MV-4-11 (cell line): ENCODE measurements at places on chromosomes 2 and 18.
A peak's percentile ranks its signal among the peaks of the same experiment; 100 is the strongest.

GRCh38 chr2:75960472-75961009, 249.8 kb upstream of the GCFC2 start:
- no peak for DNase-seq

- no peak for DNase-seq
Measured at GRCh38 chr2:149877074-149877473, 289.5 kb upstream of the MMADHC start.

DNA sequence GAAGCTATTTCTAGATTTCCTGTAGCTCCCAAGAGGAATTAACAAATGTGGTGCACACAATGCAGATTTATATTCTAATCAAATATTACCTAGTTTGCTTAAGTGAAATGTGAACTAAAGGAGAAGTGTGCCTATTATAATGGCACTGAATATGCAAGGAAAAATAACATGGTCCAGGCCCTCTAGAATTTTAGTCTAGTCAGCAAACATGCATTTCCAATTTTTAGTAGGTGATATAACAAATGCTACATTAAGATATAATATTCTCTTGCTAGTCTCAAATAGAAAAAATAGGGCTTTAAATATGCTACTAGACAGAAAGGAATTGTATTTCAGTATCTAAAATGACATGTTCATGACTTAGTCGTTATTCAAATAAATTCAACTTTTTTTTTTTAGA, 689.5 kb downstream of the TMEM182 start:
- DNase-seq = no peak

DNA sequence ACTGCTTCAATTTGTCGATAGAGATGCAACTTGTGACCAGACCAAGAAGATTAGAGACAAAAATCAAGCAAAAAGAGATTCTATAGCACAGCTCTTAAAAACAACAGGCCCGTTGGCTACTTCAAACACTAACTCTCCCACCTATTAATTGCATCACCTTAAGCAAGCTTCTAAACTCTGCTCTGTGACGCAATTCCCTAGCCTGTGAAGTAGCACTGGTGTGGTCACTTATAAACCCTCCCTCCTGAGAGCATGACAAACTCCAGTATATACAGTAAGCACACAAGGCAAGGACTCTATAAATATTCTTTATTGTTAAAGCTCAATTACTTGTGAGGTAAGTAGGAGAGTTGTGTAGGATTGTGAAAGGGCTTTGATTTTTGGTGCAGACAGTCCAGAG, 72.3 kb downstream of the CMPK2 start:
- peak; percentile 13 for DNase-seq

- DNase-seq = no peak
Measured at GRCh38 chr2:132998221-132998620, 328.2 kb upstream of the LYPD1 start.

DNA sequence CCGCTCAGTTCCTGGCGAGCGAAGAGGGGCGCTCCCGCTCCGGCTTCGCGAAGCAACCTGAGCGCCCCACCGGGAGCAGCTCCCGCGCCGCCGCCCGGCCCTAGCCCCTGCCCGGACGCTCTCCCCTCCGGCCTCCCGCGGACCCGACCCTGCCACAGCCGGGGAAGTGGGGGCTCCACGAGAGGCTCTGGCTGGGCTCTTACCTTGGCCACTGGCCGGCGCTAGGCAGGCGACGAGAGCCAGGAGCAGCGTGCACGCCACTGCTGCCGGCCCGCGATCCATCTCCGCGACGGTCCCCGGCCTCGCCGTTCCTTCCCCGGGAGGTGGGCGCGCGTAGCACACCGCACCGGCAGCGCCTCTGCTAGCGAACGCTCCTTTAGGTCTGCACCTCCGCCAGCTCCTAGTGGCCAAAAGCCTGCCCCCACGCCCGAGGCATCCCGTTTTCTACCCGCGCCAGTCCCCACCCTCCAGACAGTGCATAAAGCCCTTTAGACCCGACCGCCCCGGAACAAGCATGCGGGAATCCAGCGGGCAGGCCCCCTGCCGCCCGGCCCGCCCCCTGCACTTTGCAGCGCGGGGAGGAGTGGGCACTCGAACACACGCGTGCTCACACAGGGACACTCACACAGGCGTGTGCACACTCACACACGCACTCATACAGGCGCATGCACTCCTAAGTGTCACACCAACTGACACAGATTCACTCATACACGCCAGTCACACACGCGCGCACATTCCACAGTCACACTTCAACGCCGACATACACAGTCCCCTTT, at the start of gene LRP2:
TSS of gene LRP2 (minus strand) at position 417 of the 776 bp plus-strand sequence. CDS start at position 282, 135 bp downstream.
- no peak for DNase-seq

- peak; percentile 96 for DNase-seq
Measured at GRCh38 chr2:112793449-112793978, 9.2 kb upstream of the IL1A start.

GRCh38 chr2:10709290-10709939, 12.0 kb upstream of the ATP6V1C2 start:
- DNase-seq = no peak

DNA sequence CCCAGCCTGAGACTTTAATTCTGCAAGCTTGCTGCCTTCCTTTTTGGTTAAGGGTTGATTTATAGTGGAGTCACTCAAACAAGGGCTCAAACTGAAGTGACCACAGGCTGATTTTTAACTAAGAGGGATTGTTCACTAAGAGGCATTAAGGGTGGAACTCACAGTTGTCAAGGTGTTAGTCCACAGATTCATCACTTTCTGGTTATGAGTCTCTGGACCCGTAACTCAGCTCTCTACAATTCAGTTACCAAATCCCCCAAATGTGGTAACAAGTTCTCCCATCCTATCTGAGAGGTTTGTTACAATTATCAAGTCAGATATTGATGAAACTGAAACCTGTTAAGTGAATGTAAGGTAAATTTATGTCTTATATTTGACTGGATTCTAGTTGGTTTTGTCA, 185.9 kb upstream of the KLHL14 start:
- no peak for DNase-seq

DNA sequence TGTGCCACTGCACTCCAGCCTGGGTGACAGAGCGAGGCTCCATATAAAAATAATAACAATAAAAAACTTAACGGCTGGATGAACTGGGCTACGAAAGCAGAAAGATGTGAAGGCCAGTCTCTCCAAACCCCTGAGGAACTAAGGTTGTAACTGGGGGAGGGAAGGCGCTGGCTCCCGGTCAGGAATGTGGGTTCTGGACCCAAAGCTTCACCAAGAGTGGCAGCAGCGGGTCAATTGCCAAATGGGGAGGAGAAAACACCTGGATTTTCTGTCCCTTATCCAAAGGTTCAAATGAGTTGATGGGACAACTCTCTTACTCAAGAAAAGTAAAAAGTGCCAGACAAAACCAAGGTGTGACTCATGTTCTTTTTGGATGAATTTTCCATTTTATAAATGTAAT, 60.1 kb upstream of the TFCP2L1 start:
- no peak for DNase-seq

DNA sequence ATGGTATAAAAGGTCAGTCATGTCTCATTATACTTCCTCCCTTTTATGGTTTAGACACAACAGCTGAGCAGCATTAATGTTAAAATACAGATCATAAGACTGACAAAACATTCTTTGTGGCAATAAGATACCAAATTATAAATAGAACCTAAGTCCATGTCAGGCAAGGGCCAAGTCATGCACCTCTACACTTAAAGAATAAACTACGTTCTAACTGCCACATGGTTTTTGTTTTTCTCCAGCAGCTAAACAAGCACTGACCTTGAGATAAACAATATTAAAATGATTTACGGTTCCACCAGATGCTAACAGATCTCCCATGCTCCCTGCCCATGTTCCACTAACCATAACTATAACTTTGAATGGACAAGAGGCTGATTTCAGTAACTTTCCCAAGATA, 368.6 kb upstream of the TFPI start:
- DNase-seq = no peak

- peak; percentile 89 for DNase-seq
Measured at GRCh38 chr2:162113776-162114168, 38.3 kb downstream of the GCG start.

GRCh38 chr2:164145093-164145987, 409.5 kb upstream of the FIGN start:
- DNase-seq = no peak

DNA sequence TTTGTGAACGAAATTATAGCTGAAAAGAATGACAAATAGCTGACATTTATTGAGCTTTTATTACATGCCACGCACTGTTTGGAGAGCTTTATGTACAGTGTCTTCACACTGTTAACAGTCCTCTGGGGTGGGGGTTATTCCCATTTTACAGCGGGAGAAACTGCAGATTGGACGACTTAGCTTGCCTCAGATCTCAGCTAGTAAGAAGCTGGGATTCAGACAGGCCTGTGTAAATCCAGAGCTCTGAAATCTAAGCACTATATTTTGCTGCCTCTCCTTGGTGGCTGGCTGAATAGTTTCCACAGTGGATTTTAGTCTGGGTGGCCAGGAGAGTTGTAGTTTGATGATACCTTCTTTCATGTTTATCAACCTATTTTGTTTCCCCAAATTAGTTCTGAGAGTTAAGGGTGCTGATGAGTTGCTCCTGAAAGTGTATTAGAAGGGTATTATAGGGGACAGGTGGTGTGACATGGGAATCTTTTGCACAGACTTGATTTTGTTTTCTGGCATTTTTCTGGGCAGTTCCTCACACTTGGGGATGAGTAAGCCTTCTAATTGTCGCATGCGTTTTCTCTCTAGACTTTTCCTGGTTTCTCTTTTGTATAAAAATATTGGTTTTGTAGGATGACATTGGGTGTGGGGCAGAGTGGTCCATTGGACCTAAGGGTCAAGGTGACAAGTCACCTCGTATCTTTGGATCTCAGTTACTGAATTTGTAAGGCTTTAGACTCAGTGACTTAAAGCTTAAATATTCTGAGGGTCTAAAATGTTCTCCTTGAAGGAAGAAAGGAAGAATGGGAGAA, 1.5 kb downstream of the ACSL3 start:
- no peak for DNase-seq

DNA sequence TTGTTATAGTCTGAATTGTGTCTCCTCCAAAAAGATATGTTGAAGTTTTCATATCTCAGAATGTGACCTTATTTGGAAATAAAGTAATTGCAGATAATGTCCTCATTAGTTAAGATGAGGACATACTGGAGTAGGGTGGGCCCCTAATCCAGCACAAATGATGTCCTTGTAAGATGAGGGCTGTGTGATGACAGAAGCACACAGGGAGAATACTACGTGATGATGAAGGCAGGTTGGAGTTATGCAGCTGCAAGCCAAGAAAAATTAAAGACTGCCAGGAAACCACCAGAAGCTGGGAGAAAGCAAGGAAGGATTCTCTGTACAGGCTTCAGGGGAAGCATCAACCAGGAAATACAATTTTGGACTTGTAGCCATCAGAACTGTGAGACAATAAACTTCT, 58.3 kb upstream of the PNPT1 start:
- no peak for DNase-seq

DNA sequence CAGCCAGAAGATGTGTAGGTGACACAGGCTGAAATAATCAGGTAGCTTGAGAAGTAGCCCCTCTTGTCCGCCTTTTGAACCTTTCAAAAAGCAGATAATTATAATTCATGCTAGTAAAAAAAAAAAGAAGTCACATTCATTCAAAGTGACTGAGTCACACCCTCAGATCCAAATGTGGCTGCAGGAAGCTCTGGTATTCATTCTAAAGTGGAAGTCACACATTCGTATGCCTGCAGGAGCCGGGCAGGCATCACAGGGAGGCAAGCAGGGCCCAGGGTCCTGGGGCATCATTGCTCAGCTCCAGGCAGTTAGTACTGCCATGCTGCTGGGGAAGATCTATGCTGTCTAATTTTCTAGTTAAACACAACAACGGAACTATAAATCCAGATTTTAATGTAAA, 21.7 kb upstream of the RAB11FIP5 start:
- DNase-seq = no peak

GRCh38 chr2:54139210-54139609, 23.8 kb downstream of the ACYP2 start:
- DNase-seq = no peak

GRCh38 chr2:137115081-137115794, 349.9 kb downstream of the THSD7B start:
- DNase-seq = no peak

- DNase-seq = no peak
Measured at GRCh38 chr2:43899589-43899988, 60.8 kb downstream of the ABCG8 start.

DNA sequence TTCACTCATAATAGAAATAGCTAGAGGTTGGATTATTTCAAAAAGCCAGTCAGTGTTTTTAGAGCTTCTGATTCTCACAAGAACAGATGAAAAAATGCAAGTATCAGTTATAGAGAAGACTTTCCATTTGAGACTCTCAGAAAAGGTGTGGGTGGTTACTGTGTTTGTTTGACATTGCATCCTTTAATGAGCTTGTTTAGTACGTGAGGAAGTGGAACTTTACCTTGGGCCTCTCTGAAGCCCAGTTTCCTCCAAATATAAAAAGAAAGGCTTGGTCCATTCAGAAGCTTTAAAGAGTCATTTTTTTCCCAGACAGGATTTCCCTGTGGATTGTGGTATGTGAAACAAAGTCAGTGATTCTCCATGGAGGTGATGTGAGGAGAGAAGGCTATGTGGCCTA, 89.9 kb upstream of the RANBP2 start:
- no peak for DNase-seq
